ENCODE measurements at places on chromosomes 1 and 21.

DNA sequence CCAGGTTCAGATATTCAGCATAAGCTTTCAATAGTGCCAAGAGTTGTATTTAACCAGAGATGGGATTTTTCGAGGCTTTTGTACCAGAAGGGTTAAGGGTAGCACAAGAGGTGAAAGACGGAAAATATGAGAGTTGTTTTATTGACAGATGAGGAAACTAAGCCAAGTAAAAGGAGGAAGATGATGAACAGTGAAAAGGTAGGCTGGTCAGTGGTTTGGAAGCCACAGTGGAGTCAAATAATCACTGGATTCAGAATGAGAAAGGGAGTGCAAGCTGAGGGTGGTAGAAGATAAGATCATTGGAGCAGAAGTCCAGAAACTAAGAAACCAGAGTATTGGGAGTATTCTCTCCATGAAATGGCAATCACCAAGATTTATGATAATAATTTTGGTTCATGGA, 45.7 kb downstream of the ANGPTL1 start:
- no peak for ATAC-seq

GRCh38 chr1:215397106-215397505, 170.0 kb upstream of the KCTD3 start:
- ATAC-seq: no peak

DNA sequence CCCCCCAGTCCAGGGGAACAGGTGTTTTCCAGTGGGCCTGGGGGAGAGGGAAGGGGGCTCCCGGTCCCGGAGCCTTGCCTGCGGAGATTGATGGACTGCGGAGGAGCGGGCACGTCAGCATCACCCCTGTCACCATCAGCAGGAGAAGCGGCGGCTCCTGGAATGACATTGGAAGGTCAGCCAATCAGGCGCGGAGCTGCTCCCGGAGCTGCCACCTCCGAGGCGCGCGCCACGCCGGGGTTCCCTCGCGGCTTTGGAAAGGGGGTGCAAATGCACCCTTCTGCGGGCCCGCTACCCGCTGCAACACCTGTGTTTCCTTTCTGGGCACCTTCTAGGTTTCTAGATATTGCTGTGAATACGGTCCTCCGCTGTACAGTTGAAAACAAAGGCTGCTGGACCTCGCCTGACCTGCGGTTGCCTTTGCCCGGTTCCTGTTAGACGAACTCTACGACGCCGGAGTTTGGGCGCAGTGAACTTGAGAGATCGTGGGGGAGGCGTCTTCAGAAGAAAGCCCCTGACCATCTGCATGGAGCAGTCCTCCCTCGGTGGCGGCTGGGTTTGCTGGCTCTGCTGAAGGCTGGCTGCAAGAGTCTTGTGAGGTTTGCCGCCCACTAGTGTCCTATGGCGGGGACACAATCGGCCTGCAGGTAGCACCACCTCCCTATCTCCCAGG, 5.3 kb downstream of the DSCAM start:
- ATAC-seq: no peak

GRCh38 chr1:64530969-64531692, 61.2 kb downstream of the CACHD1 start:
- ATAC-seq: peak; percentile 46

GRCh38 chr1:222521299-222522104, 26.4 kb downstream of the HHIPL2 start:
- ATAC-seq: no peak

DNA sequence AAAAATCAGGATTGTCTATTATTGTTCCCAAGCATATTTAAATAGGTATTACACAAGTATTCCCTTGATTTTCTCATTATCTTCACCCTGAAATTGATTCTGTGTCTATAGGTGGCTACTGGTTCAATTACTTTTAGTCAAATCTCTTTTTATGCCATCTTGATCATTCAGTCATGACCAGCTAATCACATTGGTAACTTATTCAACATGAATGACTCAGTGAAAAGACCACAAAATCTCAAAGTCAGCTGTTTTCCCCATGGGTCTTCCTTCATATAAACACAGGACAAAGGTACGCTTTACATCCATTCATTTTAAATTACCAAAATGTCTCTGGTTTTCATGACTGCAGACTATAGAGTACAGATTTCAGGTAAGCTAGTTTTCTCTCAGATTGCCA, 23.7 kb upstream of the NRIP1 start:
- no peak for ATAC-seq

DNA sequence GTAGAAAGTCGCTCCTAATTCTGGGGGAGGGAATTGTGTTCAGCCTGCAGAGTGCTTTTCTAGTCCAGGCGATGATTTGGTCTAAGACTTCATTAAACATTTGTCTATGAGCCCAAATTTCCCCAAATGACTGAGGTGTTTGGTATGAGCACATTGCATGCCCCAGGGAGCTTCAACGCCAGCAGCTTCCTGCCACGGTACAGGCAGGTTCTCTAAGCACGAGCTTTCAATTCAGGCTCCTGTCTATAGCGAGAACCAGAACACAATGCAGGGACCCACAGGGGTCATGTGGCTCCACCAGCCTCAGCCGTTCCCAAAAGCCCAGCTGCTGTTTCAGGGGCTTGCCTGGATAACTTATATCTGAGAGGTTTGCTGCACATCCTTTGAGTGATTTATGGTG, 34.1 kb upstream of the H6PD start:
- ATAC-seq: no peak

GRCh38 chr1:173206816-173207568, at the start of gene TNFSF4:
TSS of gene TNFSF4 (minus strand) at chr1:173207331. CDS start at chr1:173207176, 155 bp downstream.
- peak; percentile 14 for ATAC-seq

DNA sequence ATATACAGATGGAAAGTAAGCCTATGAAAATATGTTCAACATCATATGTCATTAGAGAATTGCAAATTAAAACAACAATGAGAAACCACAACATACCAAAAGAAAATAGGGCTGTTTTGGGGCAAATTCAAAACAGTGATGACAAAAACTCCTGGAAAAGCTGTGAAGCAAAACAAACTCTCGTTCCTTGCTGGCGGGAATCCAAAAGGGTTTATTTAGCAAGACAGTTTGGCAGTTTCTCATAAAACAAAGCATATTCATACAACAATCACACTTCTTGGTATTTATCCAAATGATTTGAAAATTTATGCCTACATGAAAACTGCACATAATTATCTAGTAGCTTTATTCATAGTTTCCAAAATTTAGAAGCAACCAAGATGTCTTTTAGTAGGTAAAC, 44.4 kb downstream of the COL11A1 start:
- ATAC-seq: no peak

DNA sequence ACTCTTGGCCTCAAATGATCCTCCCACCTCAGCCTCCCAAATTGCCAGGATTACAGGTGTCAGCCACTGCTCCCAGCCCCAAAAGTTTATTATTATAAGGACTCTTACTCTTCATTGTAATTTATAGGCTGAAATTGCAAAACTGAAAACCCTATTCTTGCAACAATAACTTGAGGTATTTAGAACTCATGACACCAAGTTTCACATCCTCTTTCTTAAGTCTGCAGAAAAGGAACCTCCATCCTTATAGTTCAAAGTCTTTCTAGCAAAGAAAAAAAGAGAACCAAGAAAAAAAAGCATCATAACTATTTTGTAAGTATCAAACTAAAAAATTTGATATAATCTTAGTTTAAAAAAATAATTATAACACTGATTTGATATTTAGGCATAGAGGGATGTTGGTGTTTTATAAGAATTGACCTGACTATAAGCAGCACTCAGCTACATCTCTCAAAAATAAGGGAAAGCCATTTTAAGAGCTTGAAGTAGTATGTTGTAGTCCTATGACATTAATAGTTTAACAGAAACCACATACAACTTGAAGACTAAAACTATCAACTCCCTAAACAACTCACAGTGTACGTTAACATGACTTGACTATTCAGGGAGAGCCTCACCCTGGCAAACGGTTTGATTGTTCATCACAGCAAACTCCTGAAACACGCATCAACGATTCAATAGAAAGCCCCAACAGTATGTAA, 122.4 kb downstream of the AKT3 start:
- no peak for ATAC-seq

DNA sequence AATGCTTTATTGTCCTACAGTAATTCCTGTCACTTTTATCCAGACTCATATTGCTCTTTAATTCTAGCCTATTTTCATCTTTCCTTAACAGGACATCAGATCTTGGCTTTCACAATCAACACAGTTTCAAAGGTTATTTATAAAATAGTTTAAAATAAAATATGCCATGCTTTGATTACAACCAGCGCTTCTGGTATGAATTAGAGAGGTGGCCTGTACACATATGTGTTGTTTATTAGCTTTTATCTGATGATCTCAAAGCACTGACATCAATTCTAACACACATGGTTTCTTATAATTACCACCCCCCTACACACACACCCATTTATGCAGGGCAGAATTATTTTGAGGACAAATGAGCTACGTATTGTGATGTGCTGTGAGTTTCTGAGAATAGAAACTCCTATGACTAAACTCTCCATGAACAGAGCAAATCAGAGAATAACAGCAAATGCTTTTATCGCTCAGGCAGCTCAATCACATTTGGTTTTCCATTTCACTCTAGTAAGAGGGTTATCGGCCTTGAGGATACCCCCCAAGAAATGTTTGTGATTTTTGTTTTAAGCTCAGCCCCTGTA, 18.0 kb downstream of the CD247 start:
- no peak for ATAC-seq

DNA sequence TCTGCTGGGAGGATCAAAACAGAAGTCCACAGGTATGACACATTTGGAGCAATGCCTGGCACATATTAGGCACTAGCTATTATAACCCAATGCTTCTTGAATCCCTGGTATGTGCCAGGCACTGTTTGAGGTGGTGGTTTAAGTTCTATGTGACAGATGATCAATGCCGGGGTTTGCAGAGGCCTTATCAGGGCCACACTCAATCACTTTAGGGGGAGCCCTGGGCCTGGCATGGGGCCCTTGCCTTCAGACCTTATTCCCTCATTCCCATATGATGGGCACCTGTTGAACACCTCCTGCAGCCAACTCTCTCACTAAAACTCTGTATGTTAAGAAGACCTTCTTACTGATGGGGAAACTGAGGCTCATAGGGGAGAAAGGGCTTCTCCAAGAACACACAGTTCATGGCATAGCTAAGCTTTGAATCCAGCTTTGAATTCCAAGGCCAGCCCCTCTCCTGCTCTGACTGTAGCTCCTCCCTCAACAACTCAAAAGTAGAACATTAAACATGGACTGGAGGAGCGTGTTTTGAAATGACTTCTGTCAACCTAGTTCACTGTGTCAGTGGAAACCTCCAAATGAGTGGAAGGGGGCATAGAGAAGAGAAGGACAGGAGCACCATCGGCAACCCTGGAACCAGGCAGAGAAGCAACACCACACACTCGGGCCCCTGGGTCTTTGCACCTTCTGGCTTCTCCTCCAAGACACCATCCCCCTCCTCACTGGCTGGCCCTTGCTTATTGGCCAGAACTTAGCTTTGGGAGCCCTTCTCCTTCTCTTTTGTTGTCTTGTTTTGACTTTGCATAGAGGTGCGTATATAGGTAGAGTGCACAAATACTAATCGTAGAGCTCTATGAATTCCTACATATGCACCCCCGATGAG, 6.6 kb upstream of the IFFO2 start:
- no peak for ATAC-seq

DNA sequence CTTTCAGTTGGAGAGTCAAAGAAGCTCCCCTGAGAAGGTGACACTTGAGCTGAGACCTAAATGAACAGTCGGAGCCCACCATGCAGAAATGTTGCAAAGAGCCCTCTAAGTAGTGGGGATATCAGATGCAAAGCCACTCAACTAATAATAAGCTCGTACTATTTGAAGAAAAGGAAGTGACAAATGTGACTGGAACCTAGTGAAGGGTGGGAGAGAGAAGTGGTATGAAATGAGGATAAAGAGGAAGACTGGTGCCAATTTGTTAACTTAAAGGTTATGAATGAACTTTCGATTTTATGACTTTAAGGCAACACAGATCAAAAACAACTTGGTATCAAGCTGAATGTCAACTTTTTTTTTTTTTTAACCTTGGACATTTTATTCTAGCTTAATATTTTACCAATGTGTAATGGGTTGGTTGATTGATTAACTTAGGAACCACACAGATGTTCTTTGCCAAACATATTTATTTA, 14.7 kb downstream of the LYPLAL1 start:
- peak; percentile 36 for ATAC-seq

GRCh38 chr21:15761507-15762100, 31.8 kb downstream of the USP25 start:
- no peak for ATAC-seq

DNA sequence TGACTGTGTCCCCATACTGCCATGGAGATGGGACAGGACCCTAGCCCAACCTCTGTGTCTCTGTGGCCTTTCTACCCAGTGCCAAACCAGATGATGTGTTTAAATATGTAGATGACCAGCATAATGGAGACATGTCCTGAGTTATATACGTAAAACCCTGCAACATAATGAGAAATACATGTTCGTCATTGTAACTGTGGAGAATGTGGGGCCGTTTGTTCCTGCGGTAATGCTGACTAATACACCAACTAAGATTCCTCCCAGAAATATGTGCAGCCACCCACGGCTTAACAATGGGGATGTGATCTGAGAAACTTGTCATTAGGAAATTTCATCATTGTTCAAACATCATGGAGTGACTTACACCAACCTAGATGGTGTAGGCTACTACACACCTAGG, 71.7 kb upstream of the SIM2 start:
- ATAC-seq: no peak

DNA sequence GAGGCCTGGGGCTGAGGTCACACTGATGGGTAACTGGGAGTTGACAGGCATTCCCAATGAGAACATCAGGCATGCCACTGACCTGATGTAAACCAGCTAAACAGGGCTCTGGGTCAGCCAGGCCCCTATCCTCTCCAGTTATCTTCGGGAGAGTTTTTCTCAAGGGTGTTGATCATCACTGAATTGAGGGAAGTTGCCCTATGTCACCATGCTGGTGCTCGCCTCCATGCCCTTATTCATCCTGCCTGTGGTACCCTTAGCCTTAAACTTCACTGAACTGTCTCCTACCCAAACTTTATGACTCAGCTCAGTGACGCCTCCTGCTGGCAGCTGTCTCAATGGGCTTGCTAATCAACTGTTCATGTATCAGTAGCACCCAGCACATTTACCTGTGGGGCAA, 80.7 kb upstream of the TNR start:
- ATAC-seq: no peak

DNA sequence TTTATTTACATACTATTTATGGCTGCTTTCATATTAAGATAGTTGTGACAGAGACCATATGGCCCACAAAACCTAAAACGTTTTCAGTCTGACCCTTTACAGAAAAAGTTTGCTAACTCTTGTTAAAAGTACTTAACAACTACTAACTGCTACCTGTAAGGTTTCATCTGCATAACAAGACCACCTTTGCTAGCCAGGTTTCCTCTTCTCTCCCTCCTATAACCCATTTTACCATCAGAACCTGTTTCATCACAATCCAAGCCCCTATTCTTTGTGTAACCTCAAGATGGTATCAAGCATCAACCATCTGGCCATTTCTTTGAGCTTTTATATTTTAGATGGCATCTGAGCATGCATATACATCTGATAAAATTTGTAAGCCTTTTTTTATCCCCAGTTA, 305.4 kb downstream of the HHIPL2 start:
- ATAC-seq: no peak

DNA sequence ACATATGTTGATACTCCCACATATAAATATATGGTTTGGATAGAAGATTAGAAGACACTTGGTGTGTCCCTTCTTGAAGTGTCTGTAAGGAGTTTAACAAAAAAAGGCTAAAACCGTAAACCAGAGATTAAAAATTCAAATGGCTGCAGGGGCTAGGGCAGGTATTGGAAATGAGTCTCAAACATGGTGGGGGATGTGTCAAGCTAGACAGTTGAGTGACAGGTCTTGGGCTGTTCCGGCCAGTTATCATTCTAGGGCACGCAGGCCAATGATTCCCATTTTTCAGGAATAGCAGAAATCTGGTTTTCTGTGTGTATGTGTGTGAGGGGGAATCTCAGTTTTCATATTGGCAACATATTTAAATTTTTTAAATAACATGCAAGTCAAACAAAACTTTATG, 77.2 kb downstream of the AK4 start:
- ATAC-seq: no peak

Data from SK-N-SH treated with all-trans-retinoic acid at 6 μM for 48 hours (cell line).